Gastroesophageal sphincter (tissue), 4 donors: ENCODE measurements at places on chromosomes 13 and 19.

DNA sequence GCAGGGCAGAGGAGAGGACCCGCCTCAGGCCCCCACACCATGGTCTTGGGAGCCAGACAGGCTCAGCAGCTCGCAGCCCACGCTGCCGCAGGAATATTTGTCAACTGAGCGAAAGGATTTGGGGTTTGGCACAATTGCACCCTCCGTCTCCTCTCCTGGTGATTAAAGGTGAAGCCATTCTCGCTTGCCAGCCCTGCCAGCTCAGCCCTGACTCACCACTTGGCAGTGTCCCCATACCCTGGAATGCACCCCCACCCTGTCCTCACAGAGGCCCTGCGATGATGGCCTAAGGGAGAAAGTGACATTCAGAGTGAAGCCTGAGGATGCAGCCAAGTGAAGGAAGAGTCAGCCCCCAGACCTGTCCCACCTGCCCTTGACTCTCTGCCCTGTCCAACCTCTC, 18.8 kb downstream of the CYTH2 start:
- no peak overlapping the region for H3K4me3 ChIP-seq
- no peaks in the 10 kb centered on the region for H3K27me3 ChIP-seq
- ATAC-seq, result no peak
- peaks cover 48% of the 10 kb centered on the region for H3K4me1 ChIP-seq
- peak overlapping the region; percentile 70 for H3K27ac ChIP-seq

DNA sequence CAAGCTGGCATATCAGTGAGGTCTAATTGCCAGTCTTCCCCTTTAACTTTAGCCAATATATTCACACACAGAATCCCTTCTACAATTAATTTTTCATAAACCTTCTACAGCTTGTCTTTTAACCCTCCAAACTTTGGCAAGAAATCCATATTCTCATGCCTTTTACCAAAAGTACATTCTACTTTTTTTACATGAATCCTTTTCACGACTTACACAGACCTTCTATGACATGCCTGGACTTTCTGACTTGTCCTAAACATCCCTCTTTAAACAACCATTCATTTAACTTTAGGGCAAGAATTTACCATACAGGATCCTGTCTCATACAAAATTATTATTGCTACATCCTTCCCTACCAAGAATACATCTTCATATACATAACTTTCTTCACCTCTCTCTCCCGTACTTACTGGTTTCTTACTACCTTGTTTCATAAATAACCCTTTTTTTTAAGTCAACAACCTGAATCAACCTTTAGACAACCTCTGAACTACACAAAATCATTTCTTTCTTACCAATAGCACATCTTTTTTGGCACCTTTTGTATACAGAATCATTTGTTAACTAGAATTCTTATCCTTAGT, 23.5 kb downstream of the ZNF544 start:
- H3K27me3 ChIP-seq, result no peaks in the 10 kb centered on the region
- H3K4me3 ChIP-seq, result no peak overlapping the region
- H3K36me3 ChIP-seq, result no peaks in the 10 kb centered on the region
- no peak overlapping the region for H3K27ac ChIP-seq
- ATAC-seq, result no peak
- no peaks in the 10 kb centered on the region for H3K4me1 ChIP-seq

DNA sequence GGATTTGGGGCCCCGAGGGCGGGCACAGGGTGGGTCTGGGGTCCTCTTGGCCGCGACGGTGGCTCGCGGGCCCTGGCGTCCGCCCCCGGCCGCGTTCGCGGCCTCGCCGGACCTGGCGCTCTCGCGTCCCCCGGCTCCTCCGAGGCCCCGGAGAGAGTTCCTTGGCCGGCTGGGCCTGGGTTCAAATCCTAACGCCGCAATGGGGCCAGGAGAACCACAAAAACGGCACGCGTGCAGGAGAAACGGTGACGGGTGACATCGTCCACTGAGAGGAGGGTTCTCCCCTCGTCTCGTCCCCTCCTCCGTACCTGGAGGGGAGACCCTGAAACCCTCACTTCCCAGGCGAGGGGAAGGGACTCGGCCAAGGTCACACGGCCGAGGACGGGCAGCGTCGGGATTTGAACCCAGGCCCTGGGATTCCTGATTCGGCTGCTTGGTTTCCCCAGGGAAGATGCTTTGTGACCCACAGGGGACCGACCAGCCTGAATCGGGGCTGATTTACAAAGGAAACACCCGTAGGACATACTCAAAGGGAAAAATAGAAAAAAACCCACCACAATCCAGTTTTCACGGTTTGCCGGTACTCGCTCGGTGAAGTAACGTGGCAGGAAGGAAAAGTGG, 624 bp downstream of the SAFB start:
- peaks cover 82% of the 10 kb centered on the region for H3K4me1 ChIP-seq
- peak overlapping the region; percentile 91 for H3K4me3 ChIP-seq
- no peak for ATAC-seq
- no peaks in the 10 kb centered on the region for H3K36me3 ChIP-seq
- no peaks in the 10 kb centered on the region for H3K27me3 ChIP-seq

DNA sequence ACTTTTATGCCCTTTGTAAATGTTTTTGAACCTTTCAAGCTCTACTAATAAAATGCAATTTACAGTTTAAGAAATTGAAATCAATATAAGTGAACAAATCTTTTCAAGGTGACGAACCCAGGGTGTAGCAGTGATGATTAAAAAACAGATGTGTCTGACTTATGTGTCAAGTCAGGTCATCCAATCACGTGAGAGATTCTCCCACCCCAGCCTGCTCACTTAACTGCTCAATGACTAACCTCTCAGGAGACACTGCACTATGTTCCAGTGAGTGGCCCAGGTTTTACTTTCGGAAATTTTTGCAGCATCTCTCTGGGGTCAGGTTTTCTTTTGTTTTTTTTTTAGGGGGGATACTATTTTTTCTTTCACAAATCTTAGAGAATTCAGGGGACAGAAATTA, 60.7 kb downstream of the ZNF429 start:
- no peaks in the 10 kb centered on the region for H3K27me3 ChIP-seq
- no peak overlapping the region for H3K27ac ChIP-seq
- no peak for ATAC-seq
- no peaks in the 10 kb centered on the region for H3K36me3 ChIP-seq
- no peak overlapping the region for H3K4me3 ChIP-seq

DNA sequence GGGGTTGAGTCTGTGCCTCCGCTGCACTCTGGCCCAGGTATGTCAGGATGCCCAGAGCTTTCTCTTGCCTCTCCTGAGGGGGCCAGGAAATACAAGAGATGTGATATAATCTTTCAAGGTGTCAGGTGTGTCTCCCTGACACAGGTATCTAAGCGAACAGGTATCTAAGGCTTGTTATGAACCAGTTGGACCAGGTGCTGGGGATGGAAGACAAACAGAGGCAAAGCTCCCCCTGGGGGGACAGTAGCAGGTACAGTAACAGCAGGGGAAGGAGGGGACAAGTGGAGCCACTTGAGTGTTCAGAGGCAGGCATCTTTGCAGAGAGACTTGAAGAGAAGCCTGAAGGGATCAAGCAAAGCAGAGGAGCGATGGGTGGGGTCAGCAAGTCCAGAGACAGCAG, 2.6 kb downstream of the LENG1 start:
- ATAC-seq, result no peak
- H3K4me1 ChIP-seq, result peaks cover 23% of the 10 kb centered on the region
- H3K27me3 ChIP-seq, result no peaks in the 10 kb centered on the region
- H3K4me3 ChIP-seq, result no peak overlapping the region
- no peak overlapping the region for H3K27ac ChIP-seq

- H3K4me1 ChIP-seq, result peaks cover 49% of the 10 kb centered on the region
- H3K36me3 ChIP-seq, result peaks cover 25% of the 10 kb centered on the region
- peak overlapping the region; percentile 55 for H3K4me3 ChIP-seq
- peak; percentile 23 for ATAC-seq
- no peaks in the 10 kb centered on the region for H3K27me3 ChIP-seq
Measured at GRCh38 chr19:24033963-24034342, 53.0 kb upstream of the ZNF254 start.

GRCh38 chr13:37918751-37919150, 49.2 kb upstream of the TRPC4 start:
- no peak overlapping the region for H3K27ac ChIP-seq
- no peak for ATAC-seq
- H3K27me3 ChIP-seq, result no peaks in the 10 kb centered on the region
- no peaks in the 10 kb centered on the region for H3K36me3 ChIP-seq

DNA sequence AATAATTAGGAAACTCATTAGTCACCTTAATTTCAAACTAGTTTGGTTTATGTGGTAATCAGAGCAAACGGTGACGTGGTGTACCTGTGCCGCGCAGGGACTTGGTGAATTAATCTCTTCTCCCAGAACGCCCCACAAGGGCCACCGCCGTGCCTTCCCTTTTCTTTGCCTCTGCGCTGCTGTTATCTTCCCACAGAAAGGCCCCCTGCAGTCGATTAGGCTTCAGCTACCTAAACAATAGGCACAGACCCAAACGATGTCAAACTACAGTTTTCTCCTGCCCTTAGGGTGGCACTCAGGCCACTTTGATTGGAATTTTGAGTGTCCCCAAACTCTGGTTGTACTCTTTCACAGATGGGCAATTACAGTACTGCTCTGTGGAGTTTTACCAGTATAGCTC, 115.5 kb downstream of the GGACT start:
- no peak overlapping the region for H3K27ac ChIP-seq
- no peaks in the 10 kb centered on the region for H3K4me1 ChIP-seq
- no peaks in the 10 kb centered on the region for H3K27me3 ChIP-seq
- no peak overlapping the region for H3K4me3 ChIP-seq
- ATAC-seq, result no peak
- no peaks in the 10 kb centered on the region for H3K36me3 ChIP-seq

DNA sequence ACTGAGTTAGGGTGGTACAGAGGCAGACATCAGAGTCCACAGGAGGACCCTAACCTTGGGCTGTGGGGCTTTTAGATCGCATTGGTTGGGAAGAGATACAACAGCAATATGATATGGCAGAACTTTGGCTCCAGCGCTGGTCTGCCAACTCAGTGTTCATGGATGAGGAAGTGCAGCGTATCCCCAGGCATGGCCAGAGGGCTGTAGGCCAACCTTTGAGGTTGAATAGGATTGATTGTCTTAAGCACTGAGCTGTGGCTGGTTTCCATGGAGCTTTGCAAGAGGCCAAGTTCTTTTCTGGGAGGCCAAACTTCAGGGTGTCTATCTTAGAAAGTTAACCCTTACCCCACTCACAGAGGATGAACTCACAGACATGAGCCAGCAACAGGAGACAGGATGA, 144.1 kb upstream of the TMTC4 start:
- no peak overlapping the region for H3K27ac ChIP-seq
- H3K4me3 ChIP-seq, result no peak overlapping the region
- peaks cover 6% of the 10 kb centered on the region for H3K27me3 ChIP-seq
